ENCODE measurements at places on chromosomes 1 and 21. TPM values are rescaled to one million over a fixed set of nuclear protein-coding genes. Genes with fewer than 3 reads are reported as not detected.

- no peaks in the 10 kb centered on the region for H3K27me3 ChIP-seq
- no peaks in the 10 kb centered on the region for H3K4me1 ChIP-seq
These were observed at the start of gene PTPN22 for GRCh38 chr1:113871597-113872113. PTPN22 (minus strand) TSS chr1:113871712.

DNA sequence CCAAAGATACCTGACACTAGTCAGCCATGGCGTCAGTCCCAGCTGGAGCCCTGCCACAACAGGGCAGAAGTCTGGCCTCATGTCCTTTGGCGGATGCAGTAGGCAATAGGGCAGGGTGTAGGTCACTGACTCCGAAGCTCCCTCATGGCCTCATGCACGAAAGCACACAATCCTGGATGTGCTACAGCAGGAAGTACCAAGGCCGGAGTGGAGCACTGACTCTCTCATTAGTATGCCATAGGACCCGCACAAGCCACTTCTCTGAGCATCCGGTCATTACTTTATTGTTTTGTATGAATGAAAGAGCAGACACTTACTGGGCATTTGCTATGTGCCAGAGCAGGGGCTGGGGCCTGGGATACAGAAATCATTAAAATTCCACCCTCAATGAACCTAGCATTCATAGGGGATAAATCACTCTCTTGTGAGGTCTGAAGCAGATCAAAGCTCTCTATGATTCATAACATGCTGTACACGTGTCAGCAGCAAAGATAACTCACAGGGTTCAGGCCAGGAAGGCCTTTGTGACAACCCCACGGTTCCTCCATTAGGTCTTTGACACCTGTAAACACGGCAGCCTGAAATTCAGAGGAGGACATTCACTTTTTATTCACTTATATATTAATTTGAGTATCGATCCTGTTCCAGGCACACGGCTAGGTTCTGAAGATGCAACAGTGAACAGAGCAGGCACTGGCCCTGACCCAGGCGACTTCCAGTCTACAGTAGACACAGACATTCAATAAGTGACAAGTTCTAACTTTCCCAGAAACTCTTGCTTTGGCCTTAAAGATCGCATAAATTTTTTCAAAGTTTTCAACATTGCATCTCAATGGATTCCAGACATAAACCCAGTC lies 357.9 kb upstream of the USP24 start:
- H3K27me3 ChIP-seq = no peaks in the 10 kb centered on the region
- DNase-seq = peak; percentile 16
- H3K36me3 ChIP-seq = no peaks in the 10 kb centered on the region
- H3K4me1 ChIP-seq = no peaks in the 10 kb centered on the region
- H3K27ac ChIP-seq = no peak overlapping the region
- H3K4me3 ChIP-seq = no peak overlapping the region

GRCh38 chr1:236429715-236430274 lies 35.7 kb downstream of the EDARADD start:
- H3K27ac ChIP-seq = no peak overlapping the region
- DNase-seq = no peak
- no peaks in the 10 kb centered on the region for H3K4me1 ChIP-seq
- no peaks in the 10 kb centered on the region for H3K27me3 ChIP-seq
- H3K4me3 ChIP-seq = no peak overlapping the region
- no peaks in the 10 kb centered on the region for H3K36me3 ChIP-seq

DNA sequence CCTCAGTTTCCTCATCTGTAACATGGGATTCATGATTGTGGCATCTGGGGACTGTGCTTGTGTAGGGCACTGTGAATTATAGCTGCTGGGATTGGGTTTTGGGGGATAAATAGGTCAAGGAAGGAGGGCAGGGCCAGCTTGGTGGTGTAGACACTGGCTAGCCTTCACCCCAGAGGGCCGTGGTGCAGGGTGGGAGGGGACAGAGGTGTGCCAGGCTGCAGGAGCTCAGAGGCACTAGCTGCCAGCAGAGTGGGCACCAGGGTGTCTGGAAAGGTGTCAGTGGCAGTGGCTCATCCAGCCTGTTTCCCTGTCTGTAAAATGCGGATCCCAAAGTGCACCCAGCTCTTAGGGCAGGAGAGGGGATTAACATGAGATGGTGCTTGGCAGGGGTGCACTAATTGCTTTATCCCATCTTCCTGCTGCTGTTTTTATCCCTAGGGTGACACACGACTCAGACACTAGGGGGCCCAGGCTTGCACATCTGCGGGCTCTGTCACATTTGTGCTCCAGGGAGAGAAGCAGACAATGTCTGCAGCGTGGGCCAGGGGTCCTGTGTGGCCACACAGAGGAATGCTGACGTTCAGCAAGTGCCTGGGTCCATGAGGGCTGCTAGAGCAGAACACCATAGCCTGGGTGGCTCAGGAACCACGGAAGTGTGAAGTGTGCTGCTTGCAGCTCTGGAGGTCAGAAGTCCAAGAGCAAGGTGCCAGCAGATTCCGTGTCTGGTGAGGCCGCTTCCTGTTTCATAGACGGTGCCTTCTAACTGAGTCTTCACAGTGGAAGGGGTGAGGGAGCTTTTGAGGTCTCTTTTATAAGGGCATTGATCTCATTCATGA lies 19.3 kb downstream of the OBSCN start:
- H3K4me3 ChIP-seq = no peak overlapping the region
- no peaks in the 10 kb centered on the region for H3K4me1 ChIP-seq
- no peaks in the 10 kb centered on the region for H3K27me3 ChIP-seq
- H3K36me3 ChIP-seq = peaks cover 62% of the 10 kb centered on the region
- peak overlapping the region; percentile 59 for H3K27ac ChIP-seq

DNA sequence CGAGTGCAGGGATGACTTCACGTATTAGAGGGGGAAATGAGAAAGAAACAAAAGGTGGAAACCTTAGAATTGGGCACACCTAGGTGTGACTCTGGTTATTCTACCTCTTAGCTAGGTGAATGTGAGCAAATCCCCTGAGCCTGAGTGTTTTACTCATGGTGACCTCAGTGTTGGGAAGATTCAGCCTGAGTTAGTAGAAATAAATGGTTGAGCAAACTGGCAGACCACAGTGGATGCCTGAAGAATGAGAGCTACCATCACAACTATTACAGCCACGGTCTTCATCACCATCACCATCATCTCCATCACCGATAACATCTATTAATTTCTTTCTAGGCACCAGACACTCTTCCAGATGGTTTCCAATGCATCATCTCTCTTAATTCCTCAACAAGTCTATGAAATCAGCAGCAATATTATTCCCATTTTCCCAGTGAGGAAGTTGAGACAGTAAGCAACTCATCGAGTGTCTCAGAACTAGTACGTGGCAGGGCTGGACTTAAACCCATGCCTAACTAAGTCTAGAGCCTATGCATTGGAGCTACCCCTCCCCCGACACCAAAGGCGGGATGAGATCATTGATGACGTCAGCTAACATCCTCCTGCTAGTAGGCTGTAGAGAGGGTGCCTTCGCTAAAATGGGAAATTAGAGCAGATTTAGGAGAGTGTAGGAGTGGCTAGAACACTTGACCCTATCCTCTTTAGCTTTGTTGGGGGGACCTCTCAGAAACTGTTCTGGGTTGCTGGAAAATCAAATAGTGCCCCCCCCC lies 7.9 kb upstream of the KAZN start:
- no peak overlapping the region for H3K4me3 ChIP-seq
- H3K36me3 ChIP-seq = no peaks in the 10 kb centered on the region
- no peak for DNase-seq
- H3K27ac ChIP-seq = no peak overlapping the region
- H3K4me1 ChIP-seq = peaks cover 6% of the 10 kb centered on the region

GRCh38 chr1:223084464-223084866 lies 58.6 kb downstream of the TLR5 start:
- no peak overlapping the region for H3K4me3 ChIP-seq
- no peaks in the 10 kb centered on the region for H3K27me3 ChIP-seq
- DNase-seq = no peak
- H3K36me3 ChIP-seq = no peaks in the 10 kb centered on the region
- peak overlapping the region; percentile 8 for H3K27ac ChIP-seq
- H3K4me1 ChIP-seq = peaks cover 9% of the 10 kb centered on the region

GRCh38 chr1:88595355-88596002 lies 88.6 kb upstream of the PKN2 start:
- H3K36me3 ChIP-seq = no peaks in the 10 kb centered on the region
- no peak overlapping the region for H3K4me3 ChIP-seq
- no peak for DNase-seq

GRCh38 chr1:20448671-20449071 lies 37.3 kb downstream of the CAMK2N1 start:
- H3K4me1 ChIP-seq = no peaks in the 10 kb centered on the region
- H3K36me3 ChIP-seq = no peaks in the 10 kb centered on the region
- DNase-seq = no peak

- H3K27ac ChIP-seq = no peak overlapping the region
- no peak for DNase-seq
- no peaks in the 10 kb centered on the region for H3K4me1 ChIP-seq
- H3K27me3 ChIP-seq = no peaks in the 10 kb centered on the region
- H3K4me3 ChIP-seq = no peak overlapping the region
These were observed 104.2 kb downstream of the COP1 start for GRCh38 chr1:176102768-176103350.

GRCh38 chr1:77796695-77797405 lies 17.4 kb downstream of the MIGA1 start:
- H3K36me3 ChIP-seq = no peaks in the 10 kb centered on the region
- H3K27me3 ChIP-seq = no peaks in the 10 kb centered on the region
- no peak for DNase-seq
- H3K4me1 ChIP-seq = no peaks in the 10 kb centered on the region

- H3K27me3 ChIP-seq = no peaks in the 10 kb centered on the region
- H3K4me1 ChIP-seq = no peaks in the 10 kb centered on the region
- no peak for DNase-seq
- no peak overlapping the region for H3K4me3 ChIP-seq
- no peaks in the 10 kb centered on the region for H3K36me3 ChIP-seq
- H3K27ac ChIP-seq = no peak overlapping the region
These were observed 14.1 kb upstream of the PLEKHG5 start for GRCh38 chr1:6505367-6506209.

DNA sequence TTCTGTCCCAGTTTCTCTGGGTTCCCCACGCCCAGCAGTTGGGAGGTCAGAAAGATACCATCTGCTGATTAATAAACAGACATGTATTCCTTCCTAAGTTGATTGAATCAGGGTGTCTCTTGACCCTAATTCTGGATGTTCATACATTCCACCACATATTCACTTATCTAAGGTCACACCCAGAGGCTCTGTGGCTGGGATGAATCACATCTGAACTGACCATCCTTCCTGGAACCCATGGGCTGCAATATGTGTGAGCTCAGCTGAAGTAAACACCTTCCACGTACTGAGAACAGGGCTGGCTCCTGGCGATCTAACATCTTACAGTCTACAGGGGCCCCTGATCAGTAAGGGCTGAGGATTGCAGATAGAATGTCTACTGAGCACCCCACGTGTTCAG lies 20.5 kb upstream of the TRABD2B start:
- DNase-seq = no peak
- H3K4me3 ChIP-seq = no peak overlapping the region
- no peaks in the 10 kb centered on the region for H3K27me3 ChIP-seq

DNA sequence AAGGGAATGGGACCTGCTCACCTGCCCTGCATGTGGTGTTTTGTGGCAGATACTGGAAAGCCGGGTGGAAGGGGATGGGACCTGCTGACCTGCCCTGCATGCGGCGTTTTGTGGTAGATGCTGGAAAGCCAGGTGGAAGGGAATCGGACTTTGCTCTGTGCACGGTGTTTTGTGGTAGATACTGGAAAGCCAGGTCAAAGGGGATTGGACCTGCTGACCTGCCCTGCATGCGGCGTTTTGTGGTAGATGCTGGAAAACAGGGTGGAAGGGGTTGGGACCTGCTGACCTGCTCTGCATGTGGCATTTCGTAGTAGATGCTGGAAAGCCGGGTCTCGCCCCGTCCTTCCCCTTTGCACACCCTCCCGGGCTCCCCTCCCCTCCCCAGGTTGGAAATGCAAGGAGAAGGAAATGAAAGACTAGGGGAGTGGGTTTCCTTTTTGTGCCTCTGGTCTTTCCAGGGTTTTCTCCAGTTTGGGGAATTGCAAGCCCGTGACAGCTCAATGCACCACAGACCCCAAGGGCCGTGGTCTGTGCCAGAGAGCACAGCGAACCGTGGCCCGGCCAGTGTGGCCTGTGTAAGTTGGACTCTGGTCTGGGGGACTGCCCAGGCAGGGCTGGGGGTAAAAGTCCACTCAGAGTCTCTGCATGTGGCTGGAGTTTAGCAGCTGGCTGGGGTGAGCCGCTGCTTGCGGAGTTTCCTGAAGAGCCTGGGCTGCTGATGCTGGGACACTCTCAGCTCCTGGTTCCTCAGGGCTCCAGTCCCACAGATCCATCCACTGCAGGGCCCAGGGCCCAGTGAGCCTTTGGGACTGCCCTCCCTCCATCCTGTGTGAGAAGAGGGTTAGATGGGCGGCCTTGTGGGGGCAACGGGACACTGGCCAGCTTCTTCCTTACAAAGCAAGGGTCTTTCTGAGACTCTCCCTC lies 105.5 kb downstream of the CRYAA start:
- no peaks in the 10 kb centered on the region for H3K27me3 ChIP-seq
- no peaks in the 10 kb centered on the region for H3K36me3 ChIP-seq
- peaks cover 6% of the 10 kb centered on the region for H3K4me1 ChIP-seq
- no peak overlapping the region for H3K27ac ChIP-seq
- no peak for DNase-seq
- H3K4me3 ChIP-seq = no peak overlapping the region

- no peak overlapping the region for H3K27ac ChIP-seq
- H3K36me3 ChIP-seq = peaks cover 2% of the 10 kb centered on the region
- H3K4me1 ChIP-seq = no peaks in the 10 kb centered on the region
- DNase-seq = no peak
- no peaks in the 10 kb centered on the region for H3K27me3 ChIP-seq
These were observed 54.4 kb downstream of the COL18A1 start for GRCh38 chr21:45459171-45460010.

DNA sequence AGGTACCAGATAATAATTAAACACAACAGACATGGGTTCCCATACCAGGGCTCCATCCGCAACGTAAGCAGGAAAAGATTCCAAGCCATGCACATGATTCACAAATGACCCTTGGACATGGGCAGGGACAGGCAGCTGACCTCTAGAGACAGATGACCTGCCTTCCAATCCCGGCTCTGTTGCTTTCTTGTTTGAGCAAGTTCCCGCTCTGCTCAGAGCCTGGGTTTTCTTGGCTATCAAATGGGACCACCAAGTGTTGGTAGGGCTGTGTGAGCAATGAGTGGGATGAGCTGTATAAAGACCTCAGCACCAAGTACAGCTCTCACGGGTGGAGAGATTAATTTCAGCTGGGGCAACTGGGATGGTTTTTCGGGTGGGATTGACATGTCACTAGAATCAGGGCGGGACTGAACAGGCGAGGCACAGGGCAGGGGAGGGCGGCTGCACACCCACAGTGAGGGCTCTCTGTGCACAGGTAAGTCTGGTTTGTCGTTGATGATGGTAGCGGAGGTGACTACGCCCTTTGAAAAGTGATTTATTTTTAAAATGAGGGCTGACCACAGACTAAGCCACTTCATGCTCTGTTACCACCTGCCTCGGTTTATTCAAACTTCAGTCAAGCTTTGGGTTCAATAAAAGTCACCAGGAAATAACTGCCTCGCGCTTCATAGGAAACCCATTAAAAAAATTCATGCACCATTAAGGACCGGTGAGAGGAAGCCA lies 57.5 kb upstream of the IFFO2 start:
- no peak for DNase-seq
- H3K4me1 ChIP-seq = no peaks in the 10 kb centered on the region
- no peaks in the 10 kb centered on the region for H3K27me3 ChIP-seq
- H3K36me3 ChIP-seq = no peaks in the 10 kb centered on the region
- H3K4me3 ChIP-seq = no peak overlapping the region
- no peak overlapping the region for H3K27ac ChIP-seq

The HAO2 gene
- polyA plus RNA-seq = not detected

The LHX4 gene
- polyA plus RNA-seq = 0.09 TPM

The ERO1B gene
- 2.7 TPM for polyA plus RNA-seq

The TOMM20 gene
- 71.8 TPM for polyA plus RNA-seq

The NAV1 gene
- 127 TPM for polyA plus RNA-seq

The EFNA1 gene
- polyA plus RNA-seq = 83.5 TPM

All from cardiac muscle cell (in vitro differentiated cells and primary cell).